Fibroblast of skin of right quadriceps (primary cell): ENCODE measurements at places on chromosomes 2 and 18.

DNA sequence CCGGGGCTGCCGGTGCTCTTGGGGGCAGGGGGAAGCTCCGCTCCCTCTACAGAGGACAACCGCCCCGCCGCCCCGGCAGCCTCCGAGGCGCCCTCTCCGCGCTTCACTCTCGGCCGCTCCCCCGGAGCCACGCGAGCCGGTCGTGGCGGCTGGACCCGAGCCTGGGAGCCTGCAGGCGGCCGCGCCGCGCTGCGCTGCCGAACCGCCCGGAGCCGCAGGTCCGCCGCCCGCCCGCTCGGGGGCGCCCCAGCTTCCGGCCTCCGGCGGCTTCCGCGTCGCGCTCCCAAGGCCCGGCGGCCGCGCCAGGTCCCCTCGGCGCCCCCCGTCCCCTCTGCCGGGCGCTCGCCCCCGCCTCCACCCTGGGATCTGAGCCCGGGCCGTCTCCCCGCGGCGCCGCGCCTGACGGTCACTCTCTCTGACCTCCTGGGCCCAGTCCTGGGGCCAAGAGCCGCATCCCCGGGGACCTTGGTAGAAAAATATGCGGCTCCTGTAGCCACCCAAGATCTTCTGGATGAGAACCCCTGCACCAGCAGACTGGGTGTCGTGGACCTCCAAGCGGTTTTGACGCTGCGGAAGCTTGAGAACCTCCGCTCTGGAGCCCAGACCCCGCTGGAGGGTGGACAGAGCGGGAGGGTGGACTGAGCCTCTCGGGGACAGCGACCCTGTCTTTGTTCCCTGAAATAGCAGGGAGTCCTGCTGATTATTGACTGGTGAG, 44.3 kb downstream of the SERTAD2 start:
- DNase-seq: peak; percentile 32

DNA sequence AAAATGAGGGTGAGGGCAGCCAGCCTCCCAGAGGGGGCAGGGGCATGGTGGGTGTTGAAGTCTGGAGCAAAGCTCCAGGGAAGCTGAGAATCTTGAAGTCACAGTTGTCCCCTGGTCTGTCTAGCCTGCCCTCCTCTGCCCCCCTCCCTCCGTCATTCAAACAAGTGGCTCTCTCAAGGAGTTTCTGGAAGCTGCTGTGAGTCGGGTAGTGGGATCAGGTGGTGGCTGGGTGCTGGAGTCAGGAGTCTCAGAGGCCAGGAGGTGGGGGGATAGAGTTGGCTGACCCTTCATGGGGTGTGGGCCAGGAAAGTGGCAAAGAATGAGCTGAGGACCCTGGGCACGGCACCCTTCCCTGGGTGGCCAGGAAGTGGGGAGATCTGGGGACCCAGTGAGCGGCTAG, 495 bp upstream of the ASIC4 start:
- DNase-seq: no peak

DNA sequence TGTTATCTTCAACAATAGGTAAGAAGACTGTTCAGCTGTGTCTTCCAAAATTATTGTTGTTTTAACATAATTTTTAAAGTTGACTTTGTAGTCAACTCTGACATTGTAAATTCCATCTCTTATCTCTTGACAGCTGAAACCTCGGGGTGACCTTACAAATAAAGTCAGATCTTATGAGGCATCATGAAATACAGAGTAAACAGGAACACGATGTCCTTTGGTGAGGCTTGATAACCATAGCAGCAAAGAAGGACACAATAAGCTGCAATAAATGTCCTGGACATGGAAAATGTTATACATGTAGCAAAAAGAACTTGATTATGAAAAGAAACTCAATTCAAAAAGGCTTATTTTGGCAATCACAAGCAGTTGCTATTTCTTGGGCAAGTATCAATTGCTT, 618.9 kb upstream of the SLC39A10 start:
- DNase-seq: no peak

- DNase-seq: peak; percentile 81
Measured at GRCh38 chr2:25558262-25558661, 115.1 kb downstream of the DTNB start.

GRCh38 chr2:109630441-109631430, 16.6 kb downstream of the SOWAHC start:
- DNase-seq: no peak
